ENCODE measurements at places on chromosomes 3 and 15. TPM values are rescaled to one million over a fixed set of nuclear protein-coding genes. Genes with fewer than 3 reads are reported as not detected.

DNA sequence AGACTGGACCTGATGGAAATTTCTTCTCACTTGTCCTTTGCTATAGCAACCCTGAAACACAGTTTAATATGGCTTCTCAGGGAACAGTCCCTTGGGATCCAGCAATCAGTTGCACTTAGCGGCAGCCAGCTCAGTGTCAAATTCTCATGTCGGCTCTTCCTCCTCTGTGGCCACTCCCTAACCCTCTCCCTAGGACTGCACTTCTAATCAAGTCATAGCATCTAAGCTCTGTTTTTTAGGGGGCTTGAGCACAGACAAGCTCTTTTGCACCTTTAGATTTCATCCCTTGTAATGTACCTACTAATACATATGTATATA, 250.5 kb upstream of the TLE3 start:
- H3K27me3 ChIP-seq = peaks cover 31% of the 10 kb centered on the region
- no peaks in the 10 kb centered on the region for H3K36me3 ChIP-seq
- DNase-seq = no peak
- H3K4me1 ChIP-seq = peaks cover 6% of the 10 kb centered on the region
- no peak overlapping the region for H3K4me3 ChIP-seq

The ROPN1 gene
- total RNA-seq = not detected

The DAZL gene
- not detected for total RNA-seq

The ASB14 gene
- not detected for total RNA-seq

GRCh38 chr3:123148772-123149171, 53.0 kb upstream of the SEC22A start:
- DNase-seq = no peak
- H3K4me3 ChIP-seq = no peak overlapping the region
- no peak overlapping the region for H3K27ac ChIP-seq
- H3K36me3 ChIP-seq = peaks cover 50% of the 10 kb centered on the region
- H3K27me3 ChIP-seq = no peaks in the 10 kb centered on the region

DNA sequence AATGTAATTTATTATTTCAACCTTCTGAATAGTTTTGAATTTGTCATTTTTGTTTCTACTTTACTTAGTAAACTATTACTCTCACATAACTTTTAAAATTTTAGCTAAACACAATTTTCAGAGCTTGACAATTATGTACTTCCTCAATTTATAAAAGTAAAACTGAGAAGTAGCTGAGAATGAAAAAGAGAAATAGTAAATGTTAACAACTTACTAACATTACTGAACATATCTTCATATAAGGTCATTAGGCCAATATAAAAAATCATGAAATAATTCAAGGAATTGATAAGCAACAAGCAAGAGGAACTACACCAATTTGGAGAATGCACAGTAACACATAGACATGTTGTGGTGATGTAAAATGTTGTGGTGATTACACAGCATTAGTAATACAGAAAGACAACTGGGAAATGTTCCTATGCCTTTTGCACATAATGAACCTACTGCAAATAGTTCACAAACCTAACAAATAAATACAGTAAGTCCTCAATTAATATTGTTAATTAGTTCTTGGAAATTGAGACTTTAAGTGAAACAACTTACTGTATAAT, 137.9 kb downstream of the CBLB start:
- no peak overlapping the region for H3K4me3 ChIP-seq
- H3K4me1 ChIP-seq = peaks cover 24% of the 10 kb centered on the region
- peaks cover 83% of the 10 kb centered on the region for H3K36me3 ChIP-seq
- DNase-seq = no peak

The CLCN2 gene
- 4.8 TPM for total RNA-seq

DNA sequence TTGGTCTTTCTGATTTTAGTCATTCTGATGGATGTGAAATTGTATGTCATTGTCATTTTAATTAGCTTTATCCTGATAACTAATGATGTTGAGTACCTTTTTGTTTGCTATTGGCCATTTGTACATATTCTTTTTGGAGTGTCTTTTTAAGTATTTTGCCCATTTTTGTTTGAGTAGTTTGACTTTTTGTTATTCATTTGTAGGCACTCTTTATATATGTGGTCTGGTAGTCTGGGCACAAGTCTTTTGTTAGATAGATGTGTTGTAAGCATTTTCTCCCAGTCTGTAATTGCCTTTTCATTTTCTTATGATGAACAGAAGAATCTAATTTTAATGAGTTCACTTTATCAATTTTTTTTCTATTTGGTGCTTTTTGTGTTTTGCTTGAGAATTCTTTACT, 14.6 kb downstream of the GPR160 start:
- H3K36me3 ChIP-seq = peaks cover 3% of the 10 kb centered on the region
- H3K27ac ChIP-seq = no peak overlapping the region
- H3K27me3 ChIP-seq = peaks cover 2% of the 10 kb centered on the region
- no peak overlapping the region for H3K4me3 ChIP-seq
- no peak for DNase-seq

The PLS1 gene
- 2.3 TPM for total RNA-seq

The AVEN gene
- 8.5 TPM for total RNA-seq

The ZCWPW2 gene
- 0.31 TPM for total RNA-seq

GRCh38 chr3:62193586-62194345, 179.6 kb downstream of the FEZF2 start:
- peaks cover 3% of the 10 kb centered on the region for H3K4me1 ChIP-seq
- H3K27ac ChIP-seq = no peak overlapping the region
- H3K27me3 ChIP-seq = no peaks in the 10 kb centered on the region
- no peak overlapping the region for H3K4me3 ChIP-seq
- H3K36me3 ChIP-seq = no peaks in the 10 kb centered on the region
- DNase-seq = no peak

GRCh38 chr15:44729408-44730127, 6.8 kb upstream of the TRIM69 start:
- peak overlapping the region; percentile 100 for H3K27ac ChIP-seq
- peaks cover 70% of the 10 kb centered on the region for H3K4me1 ChIP-seq
- H3K4me3 ChIP-seq = peak overlapping the region; percentile 99
- no peaks in the 10 kb centered on the region for H3K27me3 ChIP-seq

GRCh38 chr3:170836491-170836890, 33.5 kb downstream of the RPL22L1 start:
- no peak overlapping the region for H3K27ac ChIP-seq
- H3K4me3 ChIP-seq = no peak overlapping the region
- no peaks in the 10 kb centered on the region for H3K36me3 ChIP-seq
- peaks cover 39% of the 10 kb centered on the region for H3K27me3 ChIP-seq
- no peak for DNase-seq

The TAGLN3 gene
- not detected for total RNA-seq

GRCh38 chr3:24591191-24591590, 96.5 kb upstream of the THRB start:
- H3K4me3 ChIP-seq = no peak overlapping the region
- no peak overlapping the region for H3K27ac ChIP-seq
- no peaks in the 10 kb centered on the region for H3K27me3 ChIP-seq
- H3K36me3 ChIP-seq = no peaks in the 10 kb centered on the region
- no peaks in the 10 kb centered on the region for H3K4me1 ChIP-seq

The OR5K3 gene
- not detected for total RNA-seq

DNA sequence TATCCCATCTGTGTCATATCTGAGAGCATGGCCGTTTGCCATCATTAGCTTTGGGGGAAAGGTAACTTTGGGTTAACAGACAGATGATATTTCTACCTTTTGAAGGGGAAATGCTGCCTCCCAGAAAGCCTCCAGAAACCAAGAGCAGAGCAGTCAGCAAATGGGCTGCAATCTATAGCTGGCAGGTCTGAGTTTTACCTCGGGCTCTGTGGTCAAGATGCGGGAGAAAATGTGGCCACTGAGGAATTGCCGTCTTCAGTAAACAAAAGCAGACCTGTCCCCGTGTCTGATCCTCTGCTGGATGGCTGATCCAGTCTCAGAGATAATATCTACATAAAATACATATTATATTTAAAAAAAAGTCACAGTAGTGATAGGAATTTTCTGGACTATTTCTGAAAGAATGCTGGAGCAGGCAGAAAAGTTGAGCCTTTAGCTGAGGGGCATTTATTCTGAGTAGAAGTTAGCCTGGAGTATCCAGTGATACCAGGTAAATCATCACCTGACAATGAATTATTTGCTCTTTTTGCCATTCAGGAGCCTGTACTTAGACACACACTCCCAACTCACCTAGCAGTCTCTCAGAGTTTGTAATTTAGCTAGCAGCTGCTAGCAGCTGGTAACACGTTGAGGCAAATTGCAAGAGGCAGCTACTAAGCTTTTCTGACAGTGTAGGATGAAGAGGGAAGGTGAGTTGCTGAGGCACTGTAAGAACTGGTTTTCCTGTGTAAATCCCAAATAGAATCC, 285.3 kb upstream of the RARB start:
- DNase-seq = no peak
- no peak overlapping the region for H3K4me3 ChIP-seq
- no peaks in the 10 kb centered on the region for H3K36me3 ChIP-seq
- H3K4me1 ChIP-seq = no peaks in the 10 kb centered on the region

GRCh38 chr3:128882719-128883118, 3.3 kb downstream of the ACAD9 start:
- DNase-seq = no peak
- no peak overlapping the region for H3K4me3 ChIP-seq
- peak overlapping the region; percentile 44 for H3K27ac ChIP-seq
- no peaks in the 10 kb centered on the region for H3K27me3 ChIP-seq

DNA sequence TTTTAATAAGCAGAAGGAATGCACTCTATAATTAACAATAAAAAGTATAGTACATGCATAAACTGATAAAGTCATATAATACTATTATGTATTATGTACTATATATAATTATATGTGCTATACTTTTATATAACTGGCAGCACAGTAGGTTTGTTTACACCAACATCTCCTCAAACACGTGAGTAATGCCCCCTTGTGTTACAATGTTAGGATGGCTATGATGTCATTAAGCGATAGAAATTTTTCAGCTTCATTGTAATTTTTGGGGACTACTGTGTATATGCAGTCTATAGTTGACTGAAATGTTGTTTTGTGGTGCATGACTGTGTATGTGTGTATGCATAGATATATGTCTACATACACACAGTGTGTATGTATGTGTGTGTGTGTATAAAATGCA, 100.6 kb downstream of the SLMAP start:
- no peak overlapping the region for H3K4me3 ChIP-seq
- DNase-seq = no peak
- no peaks in the 10 kb centered on the region for H3K4me1 ChIP-seq

GRCh38 chr15:89629829-89630228, 25.4 kb downstream of the KIF7 start:
- peaks cover 72% of the 10 kb centered on the region for H3K36me3 ChIP-seq
- H3K4me1 ChIP-seq = no peaks in the 10 kb centered on the region
- DNase-seq = no peak
- H3K27me3 ChIP-seq = no peaks in the 10 kb centered on the region
- no peak overlapping the region for H3K27ac ChIP-seq

The PAK6 gene
- total RNA-seq = 1.4 TPM

The MESP2 gene
- total RNA-seq = not detected

The FBLN2 gene
- total RNA-seq = 2.6 TPM

DNA sequence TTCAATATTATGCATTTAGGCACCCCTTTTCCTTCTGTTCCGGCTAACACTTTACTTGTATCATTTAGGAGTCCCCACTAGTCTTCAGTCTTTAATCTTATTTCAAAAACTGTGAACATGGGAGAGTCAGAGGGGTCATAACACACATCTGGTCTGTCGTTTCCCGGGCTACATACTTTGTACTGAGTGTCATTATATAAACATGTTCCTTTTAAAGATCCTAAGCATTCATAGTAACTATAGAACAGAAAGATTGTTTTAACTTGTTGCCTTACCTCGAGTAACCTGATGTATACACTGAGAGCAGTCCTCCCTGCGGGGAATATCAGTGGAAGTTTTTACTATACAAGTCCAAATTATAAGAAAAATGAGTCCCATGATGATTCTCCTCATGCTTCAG, 78.2 kb upstream of the VEPH1 start:
- no peaks in the 10 kb centered on the region for H3K27me3 ChIP-seq
- no peak for DNase-seq
- no peaks in the 10 kb centered on the region for H3K36me3 ChIP-seq
- H3K4me3 ChIP-seq = no peak overlapping the region

DNA sequence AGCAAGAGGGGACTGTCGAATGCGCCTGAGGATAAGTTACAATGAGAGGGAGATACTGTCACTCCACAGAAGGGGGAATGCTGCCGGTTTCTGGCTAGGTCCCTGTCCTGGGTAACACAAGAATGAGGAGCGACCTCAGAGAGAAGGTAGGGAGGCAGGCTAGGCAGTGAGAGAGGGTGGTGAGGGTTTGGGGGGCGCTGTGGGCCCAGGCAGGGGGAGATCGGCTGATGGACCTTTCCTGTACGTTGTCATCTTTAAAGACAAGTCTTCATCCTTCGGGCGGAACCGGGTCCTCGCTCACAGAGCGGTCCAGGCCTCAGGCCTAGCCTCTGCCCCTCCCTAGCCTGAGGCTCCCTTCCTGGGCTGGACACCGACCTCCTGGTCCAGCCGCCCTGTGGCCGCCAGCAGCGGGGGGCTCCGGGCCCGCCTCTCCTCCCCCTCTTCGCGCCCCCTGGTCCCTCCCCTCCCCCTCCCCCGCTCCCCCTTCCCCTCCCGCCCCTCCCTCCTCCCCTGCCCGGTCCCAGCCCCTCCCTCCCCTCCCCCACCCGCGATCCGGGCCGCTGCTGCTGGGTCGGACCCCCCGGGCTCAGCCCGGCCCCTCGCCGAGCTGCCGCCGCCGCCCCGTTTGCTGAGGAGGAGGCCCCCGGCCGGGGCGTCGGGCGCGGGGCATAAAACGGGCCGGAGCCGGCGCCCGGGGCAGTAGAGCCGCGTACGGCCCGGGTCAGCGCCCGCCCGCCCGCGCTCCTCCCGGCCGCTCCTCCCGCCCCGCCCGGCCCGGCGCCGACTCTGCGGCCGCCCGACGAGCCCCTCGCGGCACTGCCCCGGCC, at the start of gene CHRD:
CHRD (plus strand) TSS at position 697 of the 827 bp plus-strand sequence. CDS start 265 bp downstream, outside the sequence.
- H3K36me3 ChIP-seq = no peaks in the 10 kb centered on the region
- H3K27me3 ChIP-seq = peaks cover 52% of the 10 kb centered on the region
- DNase-seq = no peak
- peaks cover 3% of the 10 kb centered on the region for H3K4me1 ChIP-seq

The SNX33 gene
- total RNA-seq = 0.70 TPM

DNA sequence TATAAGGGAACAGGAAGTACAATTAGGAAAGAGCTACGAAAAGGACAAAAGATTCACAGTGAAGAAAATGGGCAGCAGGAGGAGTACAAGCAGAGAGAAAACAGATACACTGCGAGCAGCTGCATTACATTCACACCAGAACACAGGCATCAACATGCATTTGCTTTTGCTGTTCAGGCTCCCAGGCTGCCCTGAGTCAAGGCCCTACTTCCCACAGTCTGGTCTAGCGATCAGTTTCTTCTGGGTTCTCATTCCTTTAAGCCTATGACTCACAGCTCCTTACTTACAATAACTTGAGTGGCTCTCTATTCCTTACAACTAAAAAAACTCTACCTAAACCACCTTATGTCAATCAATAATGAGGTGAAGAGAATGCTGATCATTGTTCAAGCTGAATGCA, 24.5 kb upstream of the ZNF445 start:
- DNase-seq = no peak
- H3K36me3 ChIP-seq = peaks cover 77% of the 10 kb centered on the region
- H3K4me3 ChIP-seq = no peak overlapping the region
- no peak overlapping the region for H3K27ac ChIP-seq

DNA sequence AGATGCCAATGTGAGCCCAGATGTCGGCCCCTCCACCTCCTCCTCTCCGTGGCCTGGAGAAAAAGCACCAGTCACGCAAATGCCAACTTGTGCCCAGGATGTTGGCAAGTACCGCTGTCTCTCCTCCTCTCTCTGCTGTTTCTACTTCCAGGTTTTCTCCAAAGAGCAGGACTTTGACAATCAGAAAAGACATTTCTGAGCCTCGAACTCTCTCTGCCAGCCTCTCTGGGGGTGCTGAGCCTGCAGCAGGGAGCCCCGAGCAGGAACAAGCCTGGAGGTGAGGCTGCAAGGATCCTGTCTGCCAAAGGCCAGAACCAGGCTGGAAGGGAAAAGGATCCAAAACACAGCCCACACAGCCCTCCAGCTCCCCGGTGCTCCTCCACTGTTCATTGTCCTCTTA, 89.7 kb downstream of the SEC22A start:
- no peak overlapping the region for H3K27ac ChIP-seq
- H3K4me1 ChIP-seq = no peaks in the 10 kb centered on the region
- DNase-seq = no peak
- no peaks in the 10 kb centered on the region for H3K36me3 ChIP-seq
- H3K4me3 ChIP-seq = no peak overlapping the region

Measured in activated CD8-positive, alpha-beta T cell treated with anti-CD3 and anti-CD28 coated beads, Interleukin-2, amount 10 ng/mL, durations not matched to agents 7 days and 5 days (primary cell).